ENCODE measurements at places on chromosomes 4 and X.

DNA sequence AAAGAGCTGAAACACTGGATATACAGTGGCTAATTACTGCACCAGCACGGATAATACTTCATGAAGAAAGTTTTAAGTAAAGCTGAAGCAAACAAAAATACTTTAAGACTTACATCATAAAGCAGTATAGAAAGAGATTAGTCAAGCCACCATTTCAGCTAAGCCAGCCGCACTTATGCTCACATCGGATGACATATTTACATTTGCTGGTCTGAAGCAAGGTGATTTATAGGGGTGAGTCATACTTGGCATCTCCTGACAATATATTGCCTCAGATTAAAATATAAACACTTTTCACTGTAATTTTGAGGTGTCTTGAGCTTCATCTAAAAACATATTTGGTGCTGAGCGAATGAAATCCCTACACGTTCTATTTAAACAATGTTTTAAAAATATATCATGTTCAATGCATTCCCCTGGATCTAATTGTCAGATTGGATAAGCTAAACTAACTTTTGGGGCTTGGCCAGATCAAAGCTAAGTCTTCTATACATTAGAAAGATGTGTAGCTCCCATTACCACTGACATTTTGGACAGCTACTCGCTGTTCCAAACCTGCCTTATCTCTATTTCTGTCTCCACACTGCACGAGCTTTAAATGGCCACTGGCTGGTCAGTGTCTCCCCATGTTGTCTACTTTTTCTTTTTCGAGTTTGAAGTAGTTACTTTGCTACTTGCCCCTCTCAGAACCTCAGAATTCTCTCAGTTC, 103.2 kb downstream of the VCX2 start:
- peak; percentile 66 for DNase-seq

DNA sequence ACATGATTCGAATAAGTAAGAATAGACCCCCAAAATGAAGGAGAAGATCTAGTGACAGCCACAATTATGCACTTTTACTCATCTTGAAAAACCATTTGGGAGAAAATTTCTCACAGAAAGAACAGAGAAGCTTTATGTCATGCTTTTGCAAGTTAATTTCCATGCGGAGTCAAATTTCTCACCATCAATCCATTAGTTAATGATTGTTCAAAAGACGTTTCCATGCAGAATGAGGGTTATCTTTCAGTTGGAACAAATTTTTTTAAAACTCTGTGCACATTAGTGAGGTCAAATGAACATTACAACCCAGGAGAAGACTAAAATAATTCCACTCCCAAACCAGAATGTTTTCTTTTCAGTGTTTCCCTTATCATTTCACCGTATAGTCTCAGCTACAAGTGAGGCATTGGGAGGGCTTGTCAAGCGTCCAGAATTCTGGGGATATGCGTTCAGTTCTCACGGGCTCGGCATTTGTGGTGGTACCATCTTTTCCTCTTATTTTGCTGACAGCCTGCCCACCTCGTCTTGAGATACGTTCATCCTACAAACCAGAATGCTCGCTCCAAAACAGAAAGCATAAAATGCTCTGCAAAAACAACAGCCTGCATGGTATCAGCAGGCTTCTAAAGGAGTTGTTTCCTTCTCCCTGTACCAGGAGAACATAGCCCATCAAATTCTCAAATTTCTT, 130.8 kb upstream of the TBL1X start:
- no peak for DNase-seq

DNA sequence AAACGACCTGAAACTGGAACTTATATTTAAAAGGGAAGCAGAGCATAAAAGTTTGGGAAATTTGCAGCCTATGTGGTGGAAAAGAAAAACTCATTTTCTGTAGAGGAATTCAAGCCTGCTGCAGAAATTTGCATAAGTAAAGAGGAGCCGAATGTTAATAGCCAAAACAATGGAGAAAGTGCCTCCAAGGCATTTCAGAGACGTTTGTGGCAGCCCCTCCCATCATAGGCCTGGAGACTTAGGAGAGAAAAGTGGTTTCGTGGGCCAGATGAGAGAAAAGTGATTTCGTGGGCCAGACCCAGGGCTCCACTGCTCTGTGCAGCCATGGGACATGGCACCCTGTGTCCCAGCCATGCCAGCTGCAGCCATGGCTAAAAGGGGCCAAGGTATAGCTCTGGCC, 361.9 kb downstream of the PCDH19 start:
- DNase-seq: no peak

DNA sequence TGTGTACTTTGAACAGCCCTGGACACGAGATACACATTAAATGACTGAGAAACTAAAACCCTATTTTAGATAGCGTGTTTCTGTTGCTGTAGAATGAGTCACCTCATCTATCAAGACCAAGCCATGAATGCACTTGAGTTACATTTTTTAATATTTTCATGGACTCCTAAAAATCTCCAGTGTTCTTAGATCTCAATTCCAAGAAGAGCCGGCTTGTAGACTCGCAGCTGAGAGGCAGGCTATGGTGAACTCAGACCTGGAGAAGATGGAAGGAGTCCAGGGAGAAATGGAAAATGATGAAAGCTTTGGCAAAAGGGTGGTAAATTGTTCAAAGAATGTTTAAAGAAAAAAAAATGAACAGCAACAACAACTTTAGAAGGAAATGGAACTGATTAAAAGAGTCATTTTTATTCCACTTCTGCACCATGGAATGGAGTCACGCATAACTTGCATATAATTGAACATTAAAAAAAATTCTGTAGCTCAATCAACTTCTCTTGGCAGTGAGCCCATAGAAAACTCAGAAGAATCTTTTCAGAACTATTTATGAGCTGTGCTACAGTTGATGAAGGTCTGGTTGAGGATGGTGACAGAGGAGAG, 129.8 kb downstream of the MXRA5 start:
- DNase-seq: no peak

DNA sequence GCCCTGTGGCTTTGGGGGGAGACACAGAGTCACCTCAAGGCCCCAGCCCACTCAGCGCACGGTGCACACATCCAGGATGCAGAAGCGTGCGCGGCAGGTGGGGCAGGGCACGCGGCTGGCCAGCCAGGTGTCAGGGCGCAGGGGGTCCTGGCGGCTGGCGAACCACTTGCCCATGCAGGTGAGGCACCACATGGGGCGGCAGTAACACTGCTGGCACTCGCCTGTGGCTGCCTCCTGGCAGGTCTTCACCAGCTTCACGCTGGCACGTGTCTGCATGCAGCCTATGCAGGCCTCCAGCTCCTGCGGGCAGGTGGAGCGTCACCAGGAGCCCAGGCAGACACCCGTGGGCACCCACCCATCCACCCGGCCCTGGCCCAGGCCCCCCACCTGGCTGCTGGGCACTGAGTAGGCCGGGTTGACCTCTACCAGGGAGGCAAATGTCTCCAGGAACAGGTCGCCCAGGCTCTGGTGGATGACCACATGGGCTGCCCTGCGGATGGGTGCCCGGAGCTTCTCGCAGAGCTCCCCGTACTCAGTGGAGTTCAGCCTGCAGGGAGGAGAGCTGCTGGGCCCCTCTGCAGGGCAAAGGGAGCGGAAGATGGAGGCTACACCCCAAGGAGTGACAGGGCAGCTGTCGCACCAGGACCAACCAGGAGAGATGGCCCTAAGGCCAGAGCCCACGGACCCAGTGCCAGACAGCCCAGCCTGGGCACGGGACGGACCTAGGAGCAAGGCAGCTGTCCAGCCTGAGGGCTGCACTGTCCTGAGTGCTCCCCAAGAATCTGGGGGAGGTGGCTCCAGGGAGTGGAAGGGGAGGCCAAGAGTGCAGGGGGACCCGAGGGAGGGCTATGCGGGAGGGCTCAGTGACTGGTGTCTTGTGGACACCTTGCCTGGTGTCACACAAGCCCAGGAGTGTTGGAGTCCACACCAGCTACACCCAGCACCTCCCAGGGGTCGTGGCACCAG, 3.7 kb downstream of the TMEM129 start:
- DNase-seq: no peak

GRCh38 chr4:10671366-10671765, 13.2 kb downstream of the CLNK start:
- DNase-seq: no peak

GRCh38 chr4:128917781-128918180, 108.3 kb downstream of the JADE1 start:
- DNase-seq: no peak

GRCh38 chr4:97531351-97531750, 611.9 kb downstream of the STPG2 start:
- no peak for DNase-seq

DNA sequence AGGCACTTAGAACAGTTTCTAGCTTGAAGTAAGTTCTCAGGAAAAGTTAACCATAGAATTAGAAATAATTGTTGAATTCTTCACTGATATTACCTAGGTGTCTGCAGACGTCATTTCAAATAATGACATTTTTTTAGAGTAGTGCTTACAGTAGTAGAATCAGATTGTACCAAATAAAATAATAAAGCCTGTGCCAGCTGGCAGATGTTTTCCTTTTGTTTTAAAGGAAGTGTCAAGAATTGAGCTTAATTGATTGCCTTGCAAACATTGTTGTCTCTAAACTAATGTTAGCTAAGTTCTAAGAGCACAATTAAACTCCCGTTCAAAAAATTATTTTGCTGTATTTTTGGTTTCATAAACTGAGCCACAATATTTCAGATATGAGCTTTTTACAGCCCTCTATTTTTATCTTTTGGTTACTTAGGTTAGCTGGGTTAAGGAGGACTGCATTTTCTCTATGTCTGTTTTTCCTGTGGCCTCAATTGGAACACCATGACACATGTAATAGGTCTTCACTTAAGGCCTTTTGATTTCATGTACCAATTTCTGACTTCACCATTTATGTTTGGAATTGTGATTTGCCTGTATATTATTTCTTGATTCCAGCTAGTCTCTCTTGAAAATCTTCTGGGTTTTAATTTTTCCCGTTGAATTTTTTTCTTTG, 64.2 kb downstream of the DCUN1D4 start:
- DNase-seq: no peak

GRCh38 chrX:36434522-36434921, 515.0 kb downstream of the CFAP47 start:
- DNase-seq: no peak

DNA sequence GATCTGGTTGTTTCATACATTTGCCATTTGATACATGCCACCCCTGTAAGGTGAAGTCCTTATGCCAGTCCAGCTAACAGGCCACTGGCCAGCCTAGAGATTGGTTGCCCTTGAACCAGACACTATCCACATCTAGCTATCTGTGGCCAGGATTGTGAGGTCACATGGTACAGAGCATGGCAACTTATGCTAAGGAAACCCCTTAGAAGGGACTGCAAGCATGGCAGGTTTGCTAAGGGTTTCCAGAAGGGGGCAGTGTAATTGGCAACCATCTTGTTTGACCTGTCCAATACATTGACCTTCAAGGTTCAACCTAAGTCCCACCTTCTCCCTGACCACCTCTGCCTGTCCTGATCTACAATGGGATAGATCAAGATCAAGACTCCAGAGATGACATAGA, 47.5 kb downstream of the SMC1A start:
- no peak for DNase-seq

DNA sequence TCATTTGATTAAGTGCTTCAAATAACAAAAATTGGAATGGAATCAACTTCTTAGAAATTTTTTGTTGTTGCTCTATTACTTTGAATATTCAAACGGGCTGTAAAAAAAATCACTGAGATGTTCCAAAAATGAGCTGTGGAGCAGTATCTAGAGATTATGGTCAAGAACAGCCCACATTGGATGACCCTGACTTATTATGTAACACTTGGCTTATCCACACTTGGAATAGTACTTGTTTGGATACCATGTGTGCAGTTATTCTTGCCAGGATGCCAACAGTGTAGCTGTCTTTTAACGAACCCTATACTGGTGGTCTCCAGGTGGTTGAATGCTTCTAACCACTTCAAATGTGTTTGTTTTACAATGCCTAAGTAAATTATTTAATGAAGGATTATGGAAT, 64.9 kb upstream of the CAMK2D start:
- DNase-seq: no peak

DNA sequence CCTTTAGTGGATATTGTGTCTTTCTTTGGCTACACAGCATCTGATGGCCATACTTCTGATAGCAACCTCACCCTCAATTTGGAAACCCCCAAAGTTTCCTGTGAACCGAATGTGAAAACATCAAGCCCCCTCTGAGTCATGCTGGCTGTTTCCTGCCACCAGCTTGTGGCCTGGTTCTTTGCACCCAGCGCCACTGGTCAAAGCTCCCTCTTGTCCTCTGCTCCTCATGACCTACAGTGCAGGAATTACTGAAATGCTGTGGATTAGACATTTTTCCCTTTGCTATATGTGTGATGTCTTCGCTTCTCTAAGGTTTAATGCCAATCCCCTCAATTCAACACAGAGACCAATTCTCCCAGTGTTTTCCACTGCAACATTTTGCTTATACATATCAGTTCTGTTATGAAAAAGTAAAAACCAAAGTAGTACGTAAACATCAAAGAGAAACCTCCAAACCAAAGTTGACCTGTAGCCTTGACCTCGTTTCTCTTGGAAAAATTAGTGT, 224.0 kb upstream of the TENM3 start:
- DNase-seq: no peak

DNA sequence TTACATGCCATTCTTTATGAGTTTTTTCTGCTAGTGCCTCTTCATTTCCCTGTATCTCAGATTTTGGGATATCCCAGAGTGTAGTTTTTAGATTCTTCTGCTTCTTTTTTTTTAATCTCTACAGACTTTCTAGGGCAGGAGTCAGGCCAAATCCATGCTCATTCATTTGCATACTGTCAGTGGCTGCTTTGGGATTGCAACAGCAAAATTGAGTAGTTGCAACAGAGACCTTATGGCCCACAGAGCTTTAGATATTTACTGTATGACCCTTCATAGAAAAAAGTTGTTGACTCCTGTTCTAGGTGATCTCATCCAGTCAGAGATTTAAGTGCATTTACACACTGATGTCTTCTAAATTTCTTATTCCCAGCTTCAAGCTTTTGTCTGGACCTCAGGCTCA, 35.3 kb downstream of the ARFIP1 start:
- peak; percentile 63 for DNase-seq

DNA sequence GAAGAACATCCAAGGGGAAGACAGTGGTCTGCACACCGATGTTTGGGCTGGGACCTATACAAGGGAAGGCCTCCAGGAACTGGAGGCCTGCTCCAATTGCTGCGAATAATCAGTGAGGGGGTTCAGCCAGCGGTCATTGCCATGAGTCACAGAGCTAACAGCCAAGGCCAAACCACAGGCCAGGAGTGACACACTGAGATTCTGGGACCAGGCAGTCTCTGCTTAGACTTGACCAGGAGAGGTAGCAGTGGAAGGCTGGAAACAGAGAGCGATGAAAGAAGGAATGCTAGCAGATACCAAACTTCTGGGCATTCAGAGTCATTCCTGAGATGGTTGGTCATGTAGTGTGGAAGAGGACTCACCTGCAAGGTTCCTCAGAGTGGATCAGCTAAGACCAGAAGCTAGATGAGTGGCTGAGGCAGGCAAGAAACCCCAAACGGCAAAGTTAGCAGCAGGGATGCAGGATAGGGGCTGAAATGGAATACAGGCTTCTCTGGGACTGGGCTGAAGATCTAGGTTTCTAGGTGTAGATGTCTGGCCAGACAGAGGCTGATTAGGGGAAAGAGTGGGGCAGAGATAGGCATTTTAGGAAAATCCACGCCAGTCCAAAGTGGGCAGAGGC, 54.7 kb downstream of the CNGA2 start:
- DNase-seq: peak; percentile 61

Data from fibroblast of villous mesenchyme (primary cell).